ENCODE measurements at places on chromosomes 3 and 15.

- no peak overlapping the region for H3K27ac ChIP-seq
- peaks cover 6% of the 10 kb centered on the region for H3K27me3 ChIP-seq
- no peaks in the 10 kb centered on the region for H3K4me1 ChIP-seq
Observed at GRCh38 chr3:184284696-184285095, 8.9 kb downstream of the ECE2 start.

- H3K4me3 ChIP-seq = no peak overlapping the region
- H3K27me3 ChIP-seq = no peaks in the 10 kb centered on the region
- H3K36me3 ChIP-seq = peaks cover 17% of the 10 kb centered on the region
- no peak overlapping the region for H3K27ac ChIP-seq
- DNase-seq = no peak
Observed at GRCh38 chr3:141979050-141979671, 102.7 kb downstream of the ATP1B3 start.

- DNase-seq = no peak
- H3K36me3 ChIP-seq = no peaks in the 10 kb centered on the region
- no peak overlapping the region for H3K27ac ChIP-seq
- no peaks in the 10 kb centered on the region for H3K4me1 ChIP-seq
- no peak overlapping the region for H3K4me3 ChIP-seq
Observed at GRCh38 chr3:31079689-31080088, 185.2 kb upstream of the GADL1 start.

DNA sequence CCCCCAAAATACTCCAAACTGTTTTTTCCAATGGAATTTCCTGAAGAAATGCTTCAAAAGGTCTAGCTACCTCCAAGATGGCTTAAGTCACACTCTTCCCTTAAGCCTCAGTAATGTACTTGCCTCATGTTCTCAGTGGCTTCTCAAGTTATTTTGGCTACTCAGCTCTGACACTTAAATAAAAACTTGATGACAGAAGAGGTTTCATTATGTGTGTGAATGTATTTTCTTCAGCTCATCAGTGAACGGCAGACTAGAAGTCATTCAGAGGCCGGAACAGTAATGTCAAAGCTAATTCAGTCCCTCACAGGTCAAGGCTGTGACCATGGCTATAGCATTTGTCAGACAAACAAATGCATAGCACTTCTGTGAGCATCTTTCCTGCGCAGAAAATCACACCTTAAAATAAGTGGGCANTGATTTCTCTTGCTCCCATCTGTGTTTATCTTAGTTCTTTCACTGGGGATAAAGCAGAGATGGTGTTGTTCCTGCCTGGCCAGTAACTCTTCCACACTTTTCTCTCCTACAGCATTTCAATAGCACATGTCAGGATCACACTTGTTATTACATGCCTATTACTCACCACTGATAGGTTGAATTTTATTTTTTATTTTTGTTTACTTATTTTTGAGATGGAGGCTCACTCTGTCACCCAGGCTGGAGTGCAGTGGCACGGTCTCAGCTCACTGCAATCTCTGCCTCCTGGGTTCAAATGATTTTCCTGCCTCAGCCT, 68.5 kb upstream of the PLCL2 start:
- H3K27ac ChIP-seq = no peak overlapping the region
- H3K27me3 ChIP-seq = peaks cover 10% of the 10 kb centered on the region
- no peak overlapping the region for H3K4me3 ChIP-seq
- no peak for DNase-seq
- peaks cover 3% of the 10 kb centered on the region for H3K36me3 ChIP-seq
- H3K4me1 ChIP-seq = peaks cover 26% of the 10 kb centered on the region

GRCh38 chr3:170651260-170651845, 65.5 kb upstream of the SLC7A14 start:
- H3K27ac ChIP-seq = no peak overlapping the region
- no peak for DNase-seq
- H3K27me3 ChIP-seq = peaks cover 6% of the 10 kb centered on the region
- no peak overlapping the region for H3K4me3 ChIP-seq

- peak; percentile 89 for DNase-seq
- H3K4me1 ChIP-seq = peaks cover 35% of the 10 kb centered on the region
- peaks cover 9% of the 10 kb centered on the region for H3K27me3 ChIP-seq
- peak within 1 kb of the TSS; percentile 92 for H3K4me3 ChIP-seq
- H3K36me3 ChIP-seq = peaks cover 5% of the 10 kb centered on the region
Observed at GRCh38 chr3:161220850-161221753, at the start of gene NMD3. TSS of gene NMD3 (plus strand) at chr3:161221311. CDS start at chr3:161222014, 703 bp downstream.

DNA sequence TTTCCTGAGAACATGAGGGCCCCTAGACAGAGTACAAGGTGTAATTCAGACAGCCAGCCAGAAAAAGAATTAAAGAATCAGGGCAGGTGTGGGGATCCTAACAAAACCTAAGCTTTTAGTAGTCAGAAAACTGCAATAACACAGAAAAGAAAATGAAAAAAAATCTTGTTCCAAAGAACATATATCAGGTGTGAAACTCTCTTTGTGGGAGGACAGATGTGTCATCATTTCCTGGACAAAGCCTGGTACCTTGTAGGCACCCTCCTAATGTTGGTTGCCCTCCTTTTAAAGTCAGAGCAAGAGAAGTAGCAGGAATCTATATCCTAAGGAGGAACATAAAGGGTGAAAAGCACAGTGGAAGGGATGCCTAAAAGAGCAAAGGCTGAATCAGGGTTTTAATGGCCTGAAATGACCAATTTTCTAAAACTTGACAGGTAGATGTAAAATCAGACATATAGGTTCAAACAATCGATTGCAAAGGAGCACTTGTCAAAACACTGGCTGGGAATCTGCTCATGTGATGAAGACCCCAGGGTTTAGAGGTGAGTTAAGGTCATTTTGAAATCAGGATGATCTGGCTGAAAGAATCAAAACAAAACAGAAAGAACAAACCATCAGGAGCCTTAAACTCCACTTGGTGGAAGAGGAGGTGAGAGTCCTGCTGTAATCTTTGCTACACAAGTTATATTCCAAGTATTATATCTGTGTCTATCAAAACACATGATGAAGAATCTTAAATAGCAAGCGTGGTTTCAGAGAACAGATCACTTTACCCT, 54.9 kb downstream of the TGFBR2 start:
- H3K27ac ChIP-seq = peak overlapping the region; percentile 84
- H3K4me3 ChIP-seq = peak overlapping the region; percentile 30
- H3K27me3 ChIP-seq = peaks cover 2% of the 10 kb centered on the region
- H3K36me3 ChIP-seq = peaks cover 10% of the 10 kb centered on the region
- DNase-seq = no peak

- H3K4me1 ChIP-seq = no peaks in the 10 kb centered on the region
- DNase-seq = no peak
- H3K4me3 ChIP-seq = no peak overlapping the region
- no peaks in the 10 kb centered on the region for H3K36me3 ChIP-seq
Observed at GRCh38 chr3:166706094-166706493, 674.0 kb downstream of the ZBBX start.

GRCh38 chr15:80609091-80609490, 86.0 kb upstream of the ABHD17C start:
- H3K27ac ChIP-seq = no peak overlapping the region
- no peaks in the 10 kb centered on the region for H3K36me3 ChIP-seq
- DNase-seq = no peak
- H3K27me3 ChIP-seq = peaks cover 5% of the 10 kb centered on the region
- H3K4me3 ChIP-seq = no peak overlapping the region

DNA sequence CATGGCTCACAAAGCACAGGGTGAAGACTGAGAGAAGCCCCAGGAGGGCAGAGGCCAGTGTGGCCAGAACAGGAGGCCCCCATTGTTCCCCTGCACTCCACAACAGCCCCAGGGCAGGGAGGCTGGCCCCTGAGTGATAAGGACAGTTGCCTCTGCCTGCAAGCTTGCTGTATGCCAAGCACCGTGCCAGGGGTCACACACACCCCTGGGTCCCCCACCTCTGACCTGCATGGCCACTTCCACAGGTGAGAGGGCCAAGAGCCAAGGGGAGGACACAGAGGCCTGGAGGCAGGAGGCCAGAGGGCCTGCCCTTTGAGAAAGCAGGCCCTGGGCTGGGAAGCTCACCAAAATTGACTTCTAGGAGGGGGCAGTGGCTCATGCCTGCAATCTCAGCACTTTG, 23.7 kb downstream of the ATRIP start:
- peaks cover 76% of the 10 kb centered on the region for H3K4me1 ChIP-seq
- H3K36me3 ChIP-seq = no peaks in the 10 kb centered on the region
- peaks cover 10% of the 10 kb centered on the region for H3K27me3 ChIP-seq
- no peak for DNase-seq
- H3K4me3 ChIP-seq = peak overlapping the region; percentile 59
- peak overlapping the region; percentile 79 for H3K27ac ChIP-seq

DNA sequence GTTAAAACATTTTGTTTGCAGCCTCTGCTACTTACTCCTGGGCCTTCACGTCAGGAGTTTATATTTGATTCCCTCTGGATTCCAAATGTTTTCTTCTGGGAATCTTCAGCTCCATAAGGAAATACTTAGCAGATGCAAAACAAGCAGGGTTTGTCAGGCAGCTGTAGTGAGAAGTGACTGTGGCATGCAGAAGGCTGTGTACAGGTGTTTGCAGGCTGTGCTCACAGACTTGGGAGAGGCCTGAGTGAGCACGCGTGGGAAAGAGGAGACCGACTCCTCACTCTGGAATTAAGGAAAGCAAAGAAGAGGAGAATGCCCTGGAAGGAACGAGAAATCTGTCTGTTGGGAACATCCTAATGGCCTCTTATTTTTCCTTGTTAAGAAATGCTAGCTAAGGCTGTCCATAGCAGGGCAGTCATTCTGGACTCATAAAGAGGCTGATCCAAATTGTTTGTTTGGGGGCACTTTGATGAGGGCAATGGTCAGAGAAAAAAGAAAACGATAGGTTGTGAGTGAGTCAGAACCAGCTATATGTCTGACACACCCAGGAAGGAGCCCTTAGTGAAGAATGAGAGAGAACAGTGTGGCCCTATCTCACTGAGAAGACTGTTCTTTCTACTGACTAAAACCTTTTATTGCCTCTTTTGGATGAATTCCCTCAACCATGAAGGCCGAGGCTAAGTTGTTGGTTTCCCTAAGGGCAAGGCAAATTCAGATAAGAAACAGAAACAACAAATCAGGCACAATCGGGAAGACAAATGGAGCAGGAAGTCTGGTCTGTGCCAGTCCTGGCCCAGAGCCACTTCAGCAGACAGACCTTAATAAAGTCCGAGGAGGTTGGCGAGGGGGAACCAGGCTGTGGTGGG, 82.6 kb downstream of the TGFBR2 start:
- no peak overlapping the region for H3K4me3 ChIP-seq
- no peaks in the 10 kb centered on the region for H3K36me3 ChIP-seq
- no peak for DNase-seq
- H3K27me3 ChIP-seq = no peaks in the 10 kb centered on the region

DNA sequence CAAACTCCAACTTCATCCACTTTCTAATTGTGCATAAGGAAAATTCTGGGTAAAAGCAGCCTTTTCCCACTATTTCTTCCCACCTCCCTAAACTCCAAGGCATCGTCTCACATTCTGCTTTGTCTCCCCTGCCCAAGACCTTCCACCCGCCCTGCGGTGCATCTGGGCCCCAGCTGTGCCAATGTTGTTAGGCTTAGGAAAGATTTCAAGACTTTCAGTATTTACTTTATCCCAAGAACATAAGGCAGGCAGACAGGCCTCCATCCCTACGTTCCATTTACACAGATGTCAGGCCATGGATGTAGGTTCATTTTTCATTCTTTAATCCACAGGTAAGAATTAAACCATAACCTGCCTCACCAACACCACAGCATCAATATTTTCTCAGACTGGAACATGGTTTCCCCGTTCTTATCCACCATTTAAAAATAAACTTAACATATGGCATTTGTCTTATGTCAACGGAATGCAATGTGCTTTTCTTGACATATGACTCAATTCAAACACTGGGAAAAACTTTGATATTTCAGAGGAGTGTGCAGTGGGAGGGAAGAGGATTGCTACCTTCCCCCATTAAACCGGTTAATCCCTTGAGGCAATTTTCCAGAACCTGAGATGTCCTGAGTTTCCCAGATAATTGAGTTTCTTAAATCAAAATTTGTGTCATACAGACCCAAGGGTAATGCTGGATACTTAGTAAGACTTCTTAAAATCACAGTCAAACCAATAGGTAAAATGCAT, 238.0 kb upstream of the LRIG1 start:
- H3K4me1 ChIP-seq = no peaks in the 10 kb centered on the region
- H3K27ac ChIP-seq = no peak overlapping the region
- H3K36me3 ChIP-seq = no peaks in the 10 kb centered on the region

- H3K4me1 ChIP-seq = no peaks in the 10 kb centered on the region
Observed at GRCh38 chr3:171585039-171585438, 124.8 kb upstream of the TNIK start.

- H3K4me1 ChIP-seq = peaks cover 44% of the 10 kb centered on the region
- H3K36me3 ChIP-seq = peaks cover 14% of the 10 kb centered on the region
- peaks cover 6% of the 10 kb centered on the region for H3K27me3 ChIP-seq
- DNase-seq = no peak
- no peak overlapping the region for H3K4me3 ChIP-seq
Observed at GRCh38 chr3:184814214-184814613, 2.2 kb downstream of the VPS8 start.

- H3K4me3 ChIP-seq = no peak overlapping the region
- H3K36me3 ChIP-seq = no peaks in the 10 kb centered on the region
- H3K4me1 ChIP-seq = no peaks in the 10 kb centered on the region
- DNase-seq = no peak
- H3K27me3 ChIP-seq = peaks cover 6% of the 10 kb centered on the region
- H3K27ac ChIP-seq = no peak overlapping the region
Observed at GRCh38 chr15:26126070-26126469, 262.9 kb upstream of the ATP10A start.

DNA sequence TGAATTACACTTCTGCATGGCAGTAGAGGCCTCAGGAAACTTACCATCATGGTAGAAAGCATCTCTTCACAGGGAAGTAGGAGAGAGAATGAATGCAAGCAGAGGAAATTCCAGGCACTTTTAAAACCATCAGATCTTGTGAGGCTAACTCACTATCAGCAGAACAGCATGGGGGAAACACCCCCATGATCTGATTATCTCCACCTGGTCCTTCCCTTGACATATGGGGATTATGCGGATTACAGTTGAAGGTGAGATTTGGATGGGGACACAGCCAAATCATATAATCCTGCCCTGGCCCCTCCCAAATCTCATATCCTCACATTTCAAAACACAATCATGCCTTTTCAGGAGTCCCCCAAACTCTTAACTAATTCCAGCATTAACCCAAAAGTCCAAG, 691.1 kb downstream of the SI start:
- H3K27ac ChIP-seq = no peak overlapping the region
- no peak for DNase-seq
- H3K4me3 ChIP-seq = no peak overlapping the region

GRCh38 chr3:164235289-164236028, 842.8 kb downstream of the SI start:
- H3K4me3 ChIP-seq = no peak overlapping the region
- H3K4me1 ChIP-seq = no peaks in the 10 kb centered on the region
- H3K36me3 ChIP-seq = no peaks in the 10 kb centered on the region
- no peak for DNase-seq
- H3K27ac ChIP-seq = no peak overlapping the region

DNA sequence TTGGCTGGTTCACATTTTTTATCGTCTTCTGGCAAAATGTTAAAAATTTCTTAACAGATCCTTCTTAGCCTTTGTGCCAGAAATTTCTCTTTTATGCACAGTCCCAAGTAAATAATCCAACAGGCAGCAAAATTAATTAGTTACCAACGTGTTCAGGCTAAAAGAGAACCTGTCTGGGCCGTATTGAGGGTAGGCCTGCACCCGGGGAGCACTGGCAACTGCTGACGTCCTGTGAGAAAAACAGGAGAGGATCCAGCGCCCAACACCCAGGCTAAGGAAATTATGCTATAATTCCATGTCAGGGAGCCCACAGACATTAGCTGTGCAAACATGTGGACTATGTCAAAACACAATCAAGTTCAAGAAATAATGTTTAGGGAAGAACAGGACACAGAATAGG, 30.7 kb upstream of the CSTA start:
- no peaks in the 10 kb centered on the region for H3K4me1 ChIP-seq
- H3K27ac ChIP-seq = no peak overlapping the region
- no peaks in the 10 kb centered on the region for H3K36me3 ChIP-seq
- peaks cover 3% of the 10 kb centered on the region for H3K27me3 ChIP-seq
- no peak for DNase-seq
- H3K4me3 ChIP-seq = no peak overlapping the region

- H3K27ac ChIP-seq = peak overlapping the region; percentile 64
- H3K36me3 ChIP-seq = peaks cover 3% of the 10 kb centered on the region
Observed at GRCh38 chr3:142595581-142595950, 627 bp upstream of the PLS1 start.
